ENCODE measurements at places on chromosomes 12 and 14.

GRCh38 chr14:93285044-93285443 lies 47.8 kb downstream of the BTBD7 start:
- no peak for DNase-seq

DNA sequence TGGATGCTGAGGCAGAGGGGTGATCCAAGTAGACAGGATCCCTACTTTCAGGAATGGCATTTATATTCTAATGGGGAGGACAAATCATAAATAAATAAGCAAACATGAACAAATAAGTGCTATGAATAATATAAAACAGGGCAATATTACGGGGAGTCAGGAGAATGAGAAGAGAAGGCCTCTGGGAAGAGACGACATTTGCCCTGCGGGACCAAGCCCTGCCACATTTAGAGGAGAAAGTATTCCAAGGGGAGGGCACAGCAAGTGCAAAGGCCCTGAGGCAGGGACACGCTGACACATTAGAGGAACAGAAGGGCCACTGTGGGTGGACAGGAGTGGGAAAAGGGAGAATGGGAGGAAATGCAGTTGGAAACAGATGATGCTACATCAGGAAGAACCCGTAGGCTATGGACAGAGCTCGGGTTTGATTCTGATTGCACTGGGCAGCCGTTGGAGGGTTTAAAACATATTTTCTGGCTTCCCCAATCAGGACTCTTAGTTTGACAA lies 1.3 kb downstream of the RNFT2 start:
- no peak for DNase-seq

DNA sequence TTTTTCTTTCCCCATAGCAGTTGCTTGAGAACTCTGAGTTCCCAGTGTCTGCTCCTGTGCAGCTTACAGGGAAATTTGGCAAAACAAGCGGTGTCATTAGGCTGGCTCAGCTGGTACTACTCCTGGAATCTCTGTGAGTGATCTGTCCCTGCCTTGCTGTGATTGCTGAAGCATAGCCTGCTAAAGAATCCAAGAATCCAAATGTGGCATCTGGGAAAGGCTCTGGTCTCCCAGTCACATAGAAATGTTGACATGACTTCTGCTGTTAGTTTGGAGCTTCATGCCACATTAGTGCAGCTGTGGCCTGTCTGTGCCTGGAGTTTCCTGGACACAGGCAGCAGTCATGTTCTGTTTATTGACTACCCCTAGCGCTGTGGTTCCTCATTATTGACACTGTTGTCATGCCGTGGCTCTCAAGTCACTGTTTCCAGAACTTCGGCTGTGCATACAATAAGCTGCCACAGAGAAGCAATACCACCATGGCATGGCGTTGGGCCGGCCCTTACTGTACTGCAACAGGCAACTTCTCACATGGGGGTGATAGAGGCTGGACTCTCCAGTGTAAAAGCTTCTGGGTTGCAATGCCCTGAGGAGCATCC lies 166.8 kb downstream of the MYRFL start:
- no peak for DNase-seq

GRCh38 chr12:5456906-5457305 lies 25.0 kb downstream of the NTF3 start:
- DNase-seq = no peak

GRCh38 chr14:77022236-77022852 lies 6.2 kb downstream of the IRF2BPL start:
- DNase-seq = no peak

Data from activated T-helper 9 cell treated with anti-CD3 and anti-CD28 coated beads, Interleukin-2, amount 50 U/mL, for 16 hours (primary cell).